Right ventricle myocardium inferior (tissue), 1 donor: ENCODE measurements at places on chromosomes 7 and 10. TPM values are rescaled to one million over a fixed set of nuclear protein-coding genes. Genes with fewer than 3 reads are reported as not detected.

AGBL3 gene
- 2.2 TPM for total RNA-seq

GRCh38 chr10:12509794-12510100 lies 160.4 kb downstream of the CAMK1D start:
- no peak for DNase-seq

DNA sequence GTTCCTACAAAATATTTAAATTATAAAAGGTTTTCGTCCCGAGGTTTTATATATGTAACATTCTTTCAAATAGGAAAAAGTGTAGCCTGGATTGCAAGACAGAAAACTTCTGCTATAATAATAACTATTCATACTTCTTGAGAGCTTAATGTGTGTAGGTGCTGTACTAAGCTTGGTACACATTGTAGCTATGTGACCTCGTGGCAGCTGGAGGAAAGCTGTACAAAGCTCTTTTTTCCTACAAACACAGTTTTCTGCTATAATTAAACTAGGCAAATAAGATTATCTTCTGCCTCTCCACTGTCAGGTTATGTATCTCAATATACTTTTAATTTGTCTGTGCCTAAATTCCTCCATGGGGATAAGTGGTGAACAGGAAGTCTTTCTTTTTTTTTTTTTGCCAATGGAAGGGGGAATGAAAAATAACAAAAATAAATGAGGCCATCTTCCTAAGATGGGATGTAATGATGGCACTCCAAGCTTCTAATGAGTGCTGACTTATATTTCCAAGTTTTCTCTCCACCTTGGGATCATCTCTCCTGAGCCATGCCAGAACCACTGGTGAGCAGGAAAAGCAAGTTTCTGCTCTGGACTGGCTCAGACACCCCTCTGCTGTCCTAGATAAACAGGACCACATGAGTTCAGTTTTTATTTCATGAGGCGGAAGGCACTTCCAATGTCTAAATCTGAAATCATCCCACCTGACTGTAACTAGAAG lies 9.9 kb downstream of the SGMS1 start:
- no peak for DNase-seq

JMJD1C gene
- 38.1 TPM for total RNA-seq
